ENCODE measurements at places on chromosomes 3 and 15.

DNA sequence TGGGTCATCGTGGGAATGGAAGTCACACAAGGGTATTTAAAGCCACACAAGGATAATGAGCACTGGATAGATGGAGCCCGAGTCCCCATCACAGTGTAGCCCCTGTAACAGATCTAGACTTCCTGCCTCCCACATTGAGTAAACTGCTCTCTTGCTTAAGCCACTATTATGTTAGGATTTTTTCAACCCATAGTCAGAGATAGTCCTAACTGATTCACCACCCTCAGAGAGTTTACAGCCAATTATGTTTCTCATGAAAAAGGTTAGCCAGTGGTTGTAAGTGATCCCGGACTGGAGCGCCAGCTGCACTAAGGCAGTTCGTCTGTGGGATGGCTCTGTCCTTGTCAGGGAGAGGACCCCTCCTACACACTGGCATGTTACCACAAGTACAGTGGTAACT is 77.0 kb downstream of the KLF13 start:
- peak; percentile 31 for DNase-seq

- no peak for DNase-seq
These were observed 174.8 kb downstream of the SLCO3A1 start for GRCh38 chr15:92028389-92028724.

GRCh38 chr3:168141405-168141998 is 45.8 kb upstream of the GOLIM4 start:
- no peak for DNase-seq

DNA sequence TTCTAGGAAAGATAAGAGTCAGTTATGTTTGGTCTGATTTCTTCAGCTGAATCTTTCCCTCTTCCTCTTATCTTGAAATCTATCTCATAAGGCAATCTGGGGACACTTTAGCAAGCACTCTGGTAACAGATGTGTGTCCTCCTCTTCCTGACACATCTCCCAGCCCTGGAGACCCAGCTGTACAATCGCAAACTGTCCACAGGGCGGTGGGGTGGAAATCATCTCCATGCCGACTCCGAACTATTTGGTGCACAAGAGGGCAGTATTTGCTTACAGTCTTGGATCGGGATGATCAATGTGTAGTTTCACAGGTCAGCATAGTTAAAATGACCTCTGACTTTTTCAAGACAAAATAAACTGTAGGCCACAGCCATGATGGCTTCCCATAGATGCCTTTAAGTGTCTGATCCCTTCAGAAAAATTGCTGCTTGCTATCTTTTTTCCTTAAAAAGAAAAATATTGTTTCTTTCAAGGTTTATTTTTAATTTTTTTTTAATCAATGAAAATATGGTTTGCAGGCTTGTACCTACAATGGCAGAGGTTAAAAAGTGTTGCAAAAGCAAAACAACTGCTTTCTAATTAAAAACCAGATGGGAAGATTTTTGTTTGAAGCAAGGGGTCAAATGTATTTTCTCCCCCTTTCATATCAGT is 17.7 kb downstream of the EEFSEC start:
- DNase-seq, result peak; percentile 81

- peak; percentile 84 for DNase-seq
These were observed 49.7 kb upstream of the POMGNT2 start for GRCh38 chr3:43155464-43156121.

DNA sequence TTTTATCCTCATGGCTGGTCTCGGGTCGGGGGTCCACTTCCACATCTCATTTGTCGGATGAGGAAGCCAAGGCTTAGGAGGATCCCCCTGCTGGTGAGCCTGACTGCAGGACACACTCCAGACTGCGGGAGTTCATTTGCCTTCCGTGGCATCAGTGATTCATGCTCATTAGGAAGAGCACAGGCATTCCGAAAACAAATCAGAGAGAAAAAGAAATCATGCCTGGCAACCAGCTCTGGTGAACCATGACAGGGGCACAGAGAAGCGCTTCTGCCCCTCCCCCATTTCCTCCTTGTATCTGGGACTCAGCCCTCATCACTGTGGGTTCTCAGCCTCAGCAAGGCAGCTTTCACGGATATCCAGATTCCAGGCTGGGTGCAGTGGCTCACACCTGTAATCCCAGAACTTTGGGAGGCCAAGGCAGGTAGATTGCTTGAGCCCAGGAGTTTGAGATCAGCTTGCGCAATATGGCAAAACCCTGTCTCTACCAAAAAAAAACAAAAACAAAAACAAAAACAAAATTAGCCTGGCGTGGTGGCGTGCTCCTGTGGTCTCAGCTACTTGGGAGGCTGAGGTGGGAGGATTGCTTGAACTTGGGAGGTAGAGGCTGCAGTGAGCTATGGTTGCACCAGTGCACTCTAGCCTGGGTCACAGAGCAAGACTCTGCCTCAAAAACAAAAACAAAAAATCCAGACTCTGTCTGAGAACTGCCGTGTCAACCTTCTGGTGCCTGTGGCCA is 28.4 kb downstream of the IRAK2 start:
- DNase-seq, result peak; percentile 84

DNA sequence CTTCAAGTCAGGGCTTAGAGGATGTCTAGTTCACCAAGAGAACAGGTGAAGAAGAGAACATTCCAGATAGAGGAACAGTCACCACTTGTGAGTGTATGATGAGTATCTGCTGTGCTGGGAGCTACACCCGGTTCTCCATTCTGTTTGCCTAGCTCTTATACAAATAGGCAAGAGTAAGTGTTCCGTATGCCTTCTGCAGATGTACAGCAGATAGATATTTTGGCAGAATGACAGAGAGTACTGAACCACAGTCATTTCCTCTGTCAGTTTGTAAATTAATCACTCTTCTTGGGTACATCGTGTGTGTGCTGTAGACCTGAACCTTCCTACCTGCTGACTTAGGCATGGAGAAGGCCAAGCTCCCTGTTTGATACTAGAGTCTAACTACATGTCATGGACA is 108.3 kb upstream of the CTDSPL start:
- DNase-seq, result peak; percentile 26

DNA sequence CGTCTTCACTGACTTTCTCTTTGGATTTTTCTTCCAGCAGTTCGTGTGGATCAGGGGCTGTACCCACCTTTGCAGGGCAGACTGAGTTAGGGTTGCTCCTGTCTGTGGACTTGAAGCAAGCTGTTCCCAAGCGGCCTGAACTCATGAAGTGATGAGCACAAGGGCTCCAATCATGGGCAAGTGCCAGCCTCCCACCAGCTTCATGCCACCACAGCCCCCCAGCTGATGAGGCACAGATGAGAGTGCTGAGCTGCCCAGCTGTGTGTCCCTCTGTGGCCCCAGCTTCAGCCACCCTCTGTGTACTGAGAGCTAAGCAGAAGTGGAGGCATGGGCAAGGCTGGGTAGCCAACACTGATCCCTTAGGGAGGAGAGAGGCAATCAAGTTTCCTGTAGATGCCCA is 3.3 kb upstream of the PLCB2 start:
- no peak for DNase-seq

- no peak for DNase-seq
These were observed 1.4 kb upstream of the AP4E1 start for GRCh38 chr15:50906954-50907600.

DNA sequence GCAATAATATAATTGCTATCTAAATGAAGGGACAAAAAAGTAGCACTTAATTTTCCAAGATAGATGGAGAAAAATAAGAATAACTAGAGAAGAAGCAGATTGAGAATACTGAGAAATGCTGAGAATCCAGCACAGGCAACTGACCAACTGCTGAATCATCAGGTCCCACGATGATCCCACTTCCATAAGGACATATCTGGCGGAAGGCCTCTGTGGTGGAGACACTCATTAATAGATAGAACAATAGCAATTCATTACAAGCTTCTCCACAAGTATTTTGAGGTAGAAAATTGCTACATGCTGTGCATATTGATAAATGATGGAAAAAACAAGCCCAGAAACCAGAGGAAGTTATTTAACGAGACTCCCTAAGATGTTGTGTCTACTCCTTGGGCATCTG is 105.9 kb downstream of the DUT start:
- DNase-seq, result peak; percentile 81

- peak; percentile 1 for DNase-seq
These were observed 37.7 kb upstream of the PRR20G start for GRCh38 chr3:127325629-127325961.

DNA sequence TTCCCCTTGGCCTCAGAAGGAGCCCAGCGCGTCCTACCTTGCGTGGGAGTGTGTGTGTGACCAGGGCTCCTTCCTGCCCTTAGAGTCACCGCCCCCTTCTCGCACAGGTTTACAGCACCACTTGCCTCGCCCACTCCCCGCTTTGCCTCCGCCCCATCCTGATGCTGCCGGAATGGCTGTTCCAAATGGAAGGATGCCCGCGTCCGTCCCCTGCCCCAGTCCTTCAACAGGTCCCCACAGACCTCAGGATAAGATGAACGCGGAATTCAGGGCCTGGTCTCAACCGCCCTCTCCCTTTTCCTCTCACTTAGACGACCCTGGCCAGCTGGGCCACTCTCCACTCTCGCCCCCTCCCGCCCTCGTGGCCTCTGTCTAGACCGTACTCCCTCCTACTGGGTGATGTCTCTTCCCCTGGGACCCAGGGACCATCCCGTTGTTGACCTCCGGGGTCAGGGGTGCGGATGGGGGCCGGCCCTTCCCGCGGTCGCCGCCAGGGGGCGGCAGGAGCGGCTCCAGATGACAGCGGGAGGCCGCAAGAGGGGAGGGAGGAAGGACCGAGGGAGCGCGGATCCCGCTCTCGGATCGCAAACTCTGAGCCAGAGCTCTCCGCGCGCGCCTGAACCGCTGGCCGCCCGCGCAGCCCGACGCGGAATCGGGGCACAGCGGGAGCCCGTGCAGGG is at the start of gene THSD4:
Gene THSD4, plus strand, starts transcription at position 585 of the 680 bp plus-strand sequence.
- DNase-seq, result peak; percentile 69

DNA sequence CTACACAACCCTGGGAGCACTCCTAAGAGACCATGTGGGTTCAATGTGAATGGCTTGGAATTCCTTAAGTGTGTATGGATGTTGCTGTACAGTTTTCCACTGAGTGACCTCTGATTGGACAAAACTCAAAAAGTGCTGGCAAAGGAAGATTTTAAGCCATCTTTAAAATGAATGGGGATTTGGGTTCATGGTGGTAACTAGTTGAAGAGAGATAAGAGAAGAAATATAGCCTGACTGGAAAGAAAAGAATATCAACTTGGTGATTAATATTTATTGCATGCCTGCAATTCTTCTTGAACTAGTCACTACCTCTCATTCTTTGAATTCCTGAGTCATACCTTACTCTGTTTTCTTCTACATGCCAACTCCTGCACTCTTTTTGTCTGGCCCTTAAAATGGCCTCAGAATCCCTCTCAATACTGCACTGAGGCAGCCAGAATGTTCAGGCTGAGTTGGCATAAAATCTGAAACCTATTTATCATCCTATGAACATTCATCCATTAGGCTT is 124.7 kb downstream of the RPL22L1 start:
- peak; percentile 94 for DNase-seq

DNA sequence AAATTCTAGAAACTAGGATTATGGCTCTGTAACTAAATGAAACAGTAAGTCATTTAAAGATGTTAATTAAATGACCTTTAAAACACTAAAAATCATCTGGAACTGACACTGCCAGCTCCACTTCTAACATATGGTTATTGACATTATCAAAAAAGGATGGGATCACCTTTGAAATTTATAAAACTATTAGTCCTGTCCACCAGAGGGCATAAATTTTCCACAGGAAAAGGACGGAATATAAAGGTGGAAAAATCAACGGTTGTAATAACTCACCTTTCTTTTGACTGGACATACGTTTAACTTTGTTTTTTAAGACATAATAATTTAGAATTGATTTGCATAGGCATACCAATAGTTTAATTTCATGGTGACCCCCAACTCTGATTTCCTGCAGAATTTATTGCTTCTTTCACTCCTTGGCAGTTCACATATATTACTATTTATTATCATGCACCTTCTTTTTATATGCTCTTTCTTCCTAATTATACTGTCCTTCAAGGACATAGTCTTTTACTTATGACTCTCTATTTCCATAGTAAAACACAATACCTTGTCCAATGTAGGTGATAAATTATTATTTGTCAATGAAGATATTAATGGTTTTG is 345.7 kb downstream of the CADM2 start:
- peak; percentile 2 for DNase-seq

- DNase-seq, result no peak
These were observed 60.2 kb downstream of the SCN5A start for GRCh38 chr3:38588995-38589937.

GRCh38 chr15:69131362-69132220 is 28.8 kb upstream of the GLCE start:
- DNase-seq, result no peak

GRCh38 chr15:72534523-72534922 is 60.4 kb downstream of the ARIH1 start:
- no peak for DNase-seq

DNA sequence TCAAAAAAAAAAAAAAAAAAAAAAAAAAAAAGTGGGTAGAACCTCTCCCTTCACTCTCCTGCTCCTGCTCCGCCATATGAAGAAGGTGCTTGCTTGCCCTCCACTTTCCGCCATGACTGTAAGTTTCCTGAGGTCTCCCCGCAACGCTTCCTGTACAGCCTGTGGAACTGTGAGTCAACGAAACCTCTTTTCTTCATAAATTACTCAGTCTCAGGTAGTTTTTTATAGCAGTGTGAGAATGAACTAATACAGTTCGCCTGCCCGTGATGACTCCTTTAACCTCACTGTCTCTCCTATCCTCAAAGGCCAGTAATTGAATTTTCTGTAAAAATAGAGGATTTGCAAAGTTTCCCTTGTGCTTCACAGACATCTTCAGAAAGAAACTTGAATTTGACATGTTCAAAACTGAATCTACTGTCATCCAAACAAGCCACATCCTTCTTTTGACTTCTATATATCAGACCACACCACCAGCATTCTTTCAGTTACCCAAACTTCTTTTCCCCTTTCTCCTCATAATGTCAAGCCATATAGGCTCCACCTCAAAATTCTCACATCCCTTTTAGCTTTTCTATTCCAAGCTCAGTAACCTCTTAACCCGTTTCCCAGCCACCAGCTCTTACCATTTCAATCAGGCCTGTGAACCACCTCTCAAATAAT is 44.3 kb downstream of the P2RY1 start:
- no peak for DNase-seq

DNA sequence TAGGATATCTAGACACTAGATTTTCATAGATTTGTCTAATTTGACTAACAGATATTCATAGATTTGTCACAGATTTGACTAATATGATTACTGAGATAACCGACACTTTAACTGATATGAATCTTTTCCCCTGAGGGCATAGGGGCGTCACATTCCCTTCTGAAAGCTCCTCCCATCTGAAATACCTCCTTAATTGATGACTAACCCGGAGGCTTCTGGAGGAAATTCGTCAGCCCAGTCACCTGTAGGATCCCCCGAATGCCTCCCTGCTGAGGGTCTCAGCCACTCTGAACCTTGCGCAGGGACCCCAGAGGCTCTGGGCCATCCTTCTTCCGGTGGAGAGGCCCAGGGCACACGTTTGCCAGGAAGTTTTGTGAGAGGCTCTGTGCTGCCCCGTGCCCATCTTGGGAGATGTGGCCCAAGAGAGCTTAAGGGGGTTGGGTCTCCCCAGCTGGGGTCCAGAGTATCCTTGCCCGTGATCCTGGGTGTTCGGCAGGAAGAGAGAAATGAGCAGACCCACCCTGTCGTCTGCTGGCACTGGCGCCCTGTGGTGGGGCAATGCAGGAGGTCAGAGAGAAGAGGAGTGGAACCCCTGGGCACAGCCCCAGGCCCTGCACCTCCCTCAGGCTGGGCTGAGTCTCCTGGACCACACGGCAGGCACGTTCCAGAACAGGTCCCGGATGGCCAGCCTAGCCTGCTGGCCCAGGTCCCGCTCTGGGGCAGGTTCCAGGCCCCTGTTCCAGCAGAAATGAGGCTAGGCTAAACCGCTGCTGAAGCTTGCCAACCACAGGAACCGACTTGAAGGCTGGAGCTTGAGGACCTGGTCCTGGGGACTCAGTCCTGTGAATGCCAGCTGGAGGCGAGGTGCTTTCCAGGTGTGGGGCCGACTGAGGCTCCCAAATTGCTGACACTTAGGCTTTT is 1.7 kb downstream of the PLA2G4D start:
- DNase-seq, result no peak

GRCh38 chr15:90664650-90665287 is 52.4 kb upstream of the BLM start:
- DNase-seq, result no peak
